Mesangial cell (primary cell): ENCODE measurements at places on chromosomes 1 and 21. TPM values are rescaled to one million over a fixed set of nuclear protein-coding genes. Genes with fewer than 3 reads are reported as not detected.

UFC1 gene
- total RNA-seq = 65.0 and 66.7 TPM in 2 replicates

EFNA3 gene
- 0.98 and 4.3 TPM in 2 replicates for total RNA-seq

TPTE gene
- not detected in 2 replicates for total RNA-seq

NFASC gene
- not detected in 2 replicates for total RNA-seq

SLC6A9 gene
- 8.5 and 13.9 TPM in 2 replicates for total RNA-seq
